ENCODE measurements at places on chromosomes 12 and 14. TPM values are rescaled to one million over a fixed set of nuclear protein-coding genes. Genes with fewer than 3 reads are reported as not detected.

KRT75 gene
- not detected for total RNA-seq

OAS2 gene
- 18.6 TPM for total RNA-seq

RNASE1 gene
- 264 TPM for total RNA-seq

R3HDM2 gene
- 75.4 TPM for total RNA-seq

CHMP4A gene
- total RNA-seq = 45.8 TPM

DNA sequence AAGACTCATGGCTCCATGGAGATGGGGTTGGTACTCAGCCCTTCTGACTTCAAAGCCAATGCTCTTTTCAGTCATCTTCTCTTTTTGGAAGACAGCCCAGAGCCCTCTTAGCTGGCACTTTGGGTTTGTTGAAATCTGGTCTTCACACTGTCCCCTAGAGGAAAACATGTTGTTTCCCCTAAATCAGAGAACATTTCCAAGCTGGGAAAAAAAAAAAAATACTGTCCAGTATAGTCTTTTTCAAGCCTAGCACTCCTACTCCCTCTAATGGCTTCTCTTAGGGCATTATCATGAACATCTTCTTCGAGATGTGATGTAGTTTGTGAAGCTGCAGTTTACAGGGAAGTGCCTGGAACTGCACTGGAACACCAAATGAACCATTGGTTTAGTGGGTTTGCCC is 3.0 kb upstream of the ZC3H14 start:
- H3K4me3 ChIP-seq = no peak overlapping the region
- H3K4me1 ChIP-seq = no peaks in the 10 kb centered on the region
- DNase-seq = no peak
- H3K27ac ChIP-seq = no peak overlapping the region
- H3K27me3 ChIP-seq = no peaks in the 10 kb centered on the region

GRCh38 chr12:22318108-22318737 is 16.3 kb downstream of the ST8SIA1 start:
- DNase-seq = no peak
- no peaks in the 10 kb centered on the region for H3K36me3 ChIP-seq
- H3K4me1 ChIP-seq = no peaks in the 10 kb centered on the region
- H3K27me3 ChIP-seq = no peaks in the 10 kb centered on the region

- no peaks in the 10 kb centered on the region for H3K27me3 ChIP-seq
- H3K4me1 ChIP-seq = no peaks in the 10 kb centered on the region
- H3K36me3 ChIP-seq = no peaks in the 10 kb centered on the region
- no peak for DNase-seq
Measured at GRCh38 chr12:115440438-115440837, 756.5 kb upstream of the TBX3 start.

- H3K27ac ChIP-seq = no peak overlapping the region
- no peak for DNase-seq
- no peaks in the 10 kb centered on the region for H3K4me1 ChIP-seq
- no peaks in the 10 kb centered on the region for H3K27me3 ChIP-seq
Measured at GRCh38 chr12:111602348-111602747, 3.2 kb upstream of the ATXN2 start.

DNA sequence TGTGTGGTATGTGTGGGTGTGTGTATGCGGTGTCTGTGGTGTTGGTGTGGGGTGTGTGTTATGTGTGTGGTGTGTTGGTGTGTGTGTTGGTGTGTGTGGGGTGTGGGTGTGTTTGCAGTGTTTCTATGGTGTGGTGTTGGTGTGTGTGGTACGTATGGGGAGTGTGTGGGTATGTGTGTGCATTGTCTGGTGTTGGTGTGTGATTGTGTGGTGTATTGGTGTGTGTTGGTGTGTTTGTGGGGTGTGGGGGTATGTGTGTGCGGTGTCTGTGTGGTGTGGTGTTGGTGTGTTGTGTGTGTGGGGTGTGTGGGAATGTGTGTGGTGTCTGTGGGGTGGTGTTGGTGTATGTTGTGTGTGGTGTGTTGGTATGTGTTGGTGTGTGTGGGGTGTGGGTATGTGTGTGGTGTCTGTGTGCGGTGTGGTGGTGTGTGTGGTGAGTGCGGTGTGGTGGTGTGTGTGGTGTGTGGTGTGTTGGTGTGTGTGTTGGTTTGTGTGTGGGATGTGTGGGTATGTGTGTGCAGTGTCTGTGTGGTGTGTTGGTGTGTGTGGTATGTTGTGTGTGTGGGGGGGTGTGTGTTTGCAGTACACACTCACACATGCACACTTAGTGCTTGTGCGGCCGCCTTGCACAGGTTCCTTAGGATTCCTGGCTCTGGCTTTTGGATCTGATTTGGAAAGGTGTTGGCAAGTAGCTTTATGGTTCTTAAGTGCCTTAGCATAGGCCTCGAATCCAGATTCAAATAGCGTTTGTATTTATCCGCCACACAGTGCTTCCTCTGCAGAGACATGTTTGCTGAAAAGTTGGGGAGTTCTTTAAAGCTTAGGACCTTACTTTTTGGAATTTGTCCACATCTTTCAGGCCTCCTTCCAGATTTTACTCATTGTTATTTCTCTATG is 16.4 kb downstream of the MLXIP start:
- H3K36me3 ChIP-seq = no peaks in the 10 kb centered on the region
- H3K27ac ChIP-seq = no peak overlapping the region
- no peaks in the 10 kb centered on the region for H3K27me3 ChIP-seq
- H3K4me1 ChIP-seq = no peaks in the 10 kb centered on the region
- no peak for DNase-seq

- no peak overlapping the region for H3K4me3 ChIP-seq
- no peaks in the 10 kb centered on the region for H3K27me3 ChIP-seq
- no peak for DNase-seq
- no peaks in the 10 kb centered on the region for H3K36me3 ChIP-seq
Measured at GRCh38 chr14:66652525-66653106, 144.7 kb downstream of the GPHN start.

DNA sequence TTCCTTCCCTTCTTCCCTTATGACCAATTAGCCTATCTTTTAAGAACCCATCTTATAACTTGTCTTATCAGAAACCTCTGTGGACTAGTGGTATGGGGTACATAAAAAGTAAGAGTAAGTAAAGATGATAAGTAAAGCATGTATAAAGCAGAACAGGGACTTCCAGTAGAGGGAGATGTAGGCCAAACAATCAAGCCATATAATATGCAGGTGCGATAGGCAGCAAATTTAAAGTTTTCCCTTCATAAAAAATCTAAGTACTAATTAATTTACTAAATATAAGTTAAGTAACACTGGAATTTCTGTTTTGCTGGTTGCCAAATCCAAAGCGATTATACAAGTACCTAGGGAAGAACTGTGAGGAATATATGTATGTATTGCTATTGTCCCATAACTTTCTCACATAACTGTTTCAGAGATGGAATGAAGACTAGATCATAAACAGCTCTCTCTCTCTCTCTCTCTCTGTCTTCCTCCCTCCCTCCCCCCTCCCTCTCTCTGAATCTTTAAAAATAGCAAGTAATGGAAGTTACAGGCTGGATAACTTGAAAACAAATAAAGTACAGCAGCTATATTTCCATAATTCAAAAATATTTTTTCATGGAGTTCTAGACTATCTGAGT is 25.7 kb downstream of the METTL25 start:
- peaks cover 2% of the 10 kb centered on the region for H3K36me3 ChIP-seq
- no peak for DNase-seq
- H3K27me3 ChIP-seq = no peaks in the 10 kb centered on the region
- H3K27ac ChIP-seq = no peak overlapping the region

DNA sequence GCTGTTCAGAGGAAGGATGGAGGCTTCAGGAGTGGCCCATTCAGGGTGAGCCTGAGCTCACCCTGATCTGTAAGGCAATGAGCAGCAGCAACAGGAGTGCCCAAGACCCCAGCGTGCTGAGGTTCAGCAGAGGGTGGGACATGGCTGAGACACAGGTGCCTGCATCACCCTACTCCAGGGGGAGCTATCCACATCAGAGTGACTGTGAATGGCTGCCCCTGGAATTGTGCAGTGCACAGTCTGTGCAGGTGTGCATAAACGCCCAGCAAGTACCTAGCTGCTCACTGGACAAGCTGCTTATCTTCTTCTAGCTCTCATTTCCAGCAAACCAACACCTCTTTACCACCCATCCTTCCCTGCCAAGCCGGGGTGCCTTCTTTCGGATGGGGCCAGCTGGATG is 140.6 kb upstream of the PRMT8 start:
- H3K4me1 ChIP-seq = no peaks in the 10 kb centered on the region
- H3K27me3 ChIP-seq = no peaks in the 10 kb centered on the region
- no peak overlapping the region for H3K4me3 ChIP-seq
- peak; percentile 22 for DNase-seq

DNA sequence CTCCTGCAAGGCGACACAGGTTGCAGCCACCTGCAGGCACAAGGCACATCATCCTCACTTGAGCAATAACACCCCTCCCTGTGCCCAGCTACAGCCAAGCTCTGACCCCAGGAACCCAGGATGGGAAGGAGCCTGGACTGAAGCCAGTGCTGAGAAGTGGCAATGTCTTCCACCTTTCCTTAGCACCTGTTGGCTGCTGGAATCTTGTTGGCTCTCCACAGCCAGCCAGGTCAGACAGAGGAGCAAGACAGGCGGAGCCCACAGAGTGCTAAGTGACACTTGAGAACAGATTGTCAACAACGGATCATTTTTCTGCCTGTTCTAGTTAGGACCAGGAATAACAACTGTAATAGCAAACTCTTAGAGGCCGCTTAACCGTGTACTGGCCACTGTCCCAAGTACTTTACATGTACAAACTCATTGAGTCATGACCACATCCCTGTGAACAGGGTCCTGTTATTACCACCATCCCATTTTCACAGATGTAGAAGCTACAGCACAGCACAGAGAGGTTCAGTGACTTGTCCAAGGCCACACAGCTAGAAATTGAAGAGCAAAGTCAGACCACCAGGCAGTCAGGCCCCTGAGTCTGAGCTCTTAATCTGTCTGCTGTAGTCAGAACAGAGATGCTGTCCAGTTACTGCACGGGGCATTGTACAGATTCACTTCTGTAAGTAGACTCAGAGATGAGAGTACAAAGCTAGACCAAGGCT is 45.6 kb downstream of the RNFT2 start:
- H3K36me3 ChIP-seq = no peaks in the 10 kb centered on the region
- no peaks in the 10 kb centered on the region for H3K4me1 ChIP-seq
- DNase-seq = no peak
- no peak overlapping the region for H3K4me3 ChIP-seq
- H3K27ac ChIP-seq = no peak overlapping the region

Data from aorta (tissue), 5 donors.